Activated CD4-positive, alpha-beta T cell treated with anti-CD3 and anti-CD28 coated beads for 36 hours (primary cell): ENCODE measurements at places on chromosomes 1 and 21. TPM values are rescaled to one million over a fixed set of nuclear protein-coding genes. Genes with fewer than 3 reads are reported as not detected.

TAL1 gene
- total RNA-seq, result not detected

RNU1-1 gene
- 1,573 TPM for total RNA-seq

FCRL6 gene
- not detected for total RNA-seq

TFF3 gene
- total RNA-seq, result not detected

TTC22 gene
- total RNA-seq, result 4.1 TPM
